Stimulated activated CD8-positive, alpha-beta memory T cell treated with anti-CD3 and anti-CD28 coated beads, Interleukin-12 subunit alpha, Interleukin-12 subunit beta, amount 100 ng/mL, for 4 hours (primary cell): ENCODE measurements at places on chromosomes 7 and 10.

DNA sequence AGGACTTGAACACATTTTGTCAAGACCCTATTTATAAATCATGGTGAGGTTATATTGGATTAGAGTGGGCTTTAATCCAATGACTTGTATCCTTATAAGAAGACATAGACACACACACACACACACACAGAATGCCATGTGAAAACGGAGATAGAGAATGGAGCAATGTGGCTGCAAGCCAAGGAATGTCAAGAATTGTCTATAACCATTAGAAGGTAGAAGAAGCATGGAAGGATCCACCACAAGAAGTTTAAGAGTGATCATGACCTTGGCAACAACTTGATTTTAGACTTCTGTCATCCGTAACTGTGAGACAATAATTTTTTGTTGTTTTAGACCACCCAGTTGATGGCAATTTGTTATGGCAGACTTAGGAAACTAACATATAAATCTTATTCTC, 514.2 kb downstream of the TFEC start:
- DNase-seq = no peak

DNA sequence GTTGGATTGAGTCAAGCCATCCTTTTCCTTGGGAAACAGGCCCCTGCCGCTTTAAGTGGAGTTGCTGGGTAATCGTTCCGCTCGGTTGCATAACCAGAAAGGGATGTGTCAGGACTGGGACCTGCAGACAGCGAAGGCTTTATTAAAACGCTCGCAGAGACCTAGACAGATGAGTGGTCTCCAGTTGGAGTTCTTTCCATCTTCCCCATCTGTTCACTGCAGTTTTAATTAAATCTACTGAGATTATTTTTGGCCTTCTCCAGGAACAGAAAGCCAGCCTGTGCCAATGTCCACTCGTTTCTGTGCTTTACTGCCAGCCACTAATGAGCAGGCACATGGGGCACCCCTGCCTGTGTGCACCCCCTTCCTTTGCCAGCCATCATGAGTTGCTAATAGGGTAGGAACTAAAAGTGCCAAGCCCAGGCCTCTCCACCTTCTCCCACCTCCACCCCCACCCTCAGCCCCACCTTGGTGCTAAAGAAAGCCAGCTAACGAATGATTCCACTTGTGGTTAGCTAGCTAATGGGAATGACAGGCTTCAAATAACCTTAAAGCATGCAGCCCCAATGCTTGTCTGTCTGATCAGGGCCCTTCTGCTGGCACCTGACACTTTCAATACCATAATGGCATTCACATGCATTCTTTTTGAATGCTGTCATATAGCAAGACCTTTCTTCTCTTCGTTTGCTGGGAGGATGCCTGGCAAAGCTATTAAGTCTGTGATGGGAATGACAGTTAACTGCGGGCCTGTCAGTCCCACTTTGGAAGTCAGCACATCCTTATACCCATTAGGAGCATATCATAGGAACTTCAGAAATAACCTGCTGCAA, 556.8 kb upstream of the GALNT17 start:
- no peak for DNase-seq

DNA sequence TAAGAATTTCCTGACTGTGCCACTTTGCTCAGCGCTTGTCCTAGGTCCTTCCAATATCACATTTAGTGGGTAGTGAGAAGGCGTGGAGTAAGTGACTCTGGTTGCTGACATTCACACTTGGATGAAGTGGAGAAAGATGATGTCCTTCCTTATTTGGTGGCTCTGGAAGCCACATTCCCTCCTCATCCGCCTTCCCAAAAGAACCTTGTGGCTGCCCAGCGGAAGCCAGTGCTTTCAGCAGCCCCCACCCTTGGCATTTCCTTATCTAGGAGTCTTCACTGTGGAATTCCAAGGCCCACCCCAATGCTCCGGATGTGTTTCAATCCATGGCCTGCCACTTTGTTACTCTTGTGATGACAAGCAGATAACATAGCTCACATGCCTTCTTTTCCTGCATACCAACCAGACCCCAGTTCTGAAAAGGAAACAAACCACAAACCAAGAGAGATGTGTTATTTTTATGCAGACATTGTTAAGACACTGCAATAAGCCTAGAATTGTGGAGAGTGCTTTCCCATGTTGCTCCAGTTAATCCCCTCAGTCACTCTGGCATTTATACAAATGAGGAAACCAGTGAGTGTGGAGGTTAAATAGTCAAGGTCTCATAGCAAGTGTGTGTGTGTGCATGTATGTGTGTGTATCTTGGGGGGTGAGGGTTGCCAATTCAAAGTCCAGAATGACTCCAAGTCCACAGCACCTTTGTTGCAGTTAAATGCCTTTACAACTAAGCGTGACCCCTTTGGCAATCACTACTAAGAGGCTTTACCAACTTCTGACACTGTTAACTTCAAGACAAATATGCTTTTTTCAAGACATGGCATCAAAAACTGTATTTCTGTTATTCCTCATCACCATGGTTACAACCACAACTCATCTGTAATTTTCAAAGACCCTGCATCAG, 10.3 kb upstream of the ANKRD1 start:
- DNase-seq = no peak

GRCh38 chr10:133125901-133126300, 34.1 kb upstream of the KNDC1 start:
- DNase-seq = no peak

DNA sequence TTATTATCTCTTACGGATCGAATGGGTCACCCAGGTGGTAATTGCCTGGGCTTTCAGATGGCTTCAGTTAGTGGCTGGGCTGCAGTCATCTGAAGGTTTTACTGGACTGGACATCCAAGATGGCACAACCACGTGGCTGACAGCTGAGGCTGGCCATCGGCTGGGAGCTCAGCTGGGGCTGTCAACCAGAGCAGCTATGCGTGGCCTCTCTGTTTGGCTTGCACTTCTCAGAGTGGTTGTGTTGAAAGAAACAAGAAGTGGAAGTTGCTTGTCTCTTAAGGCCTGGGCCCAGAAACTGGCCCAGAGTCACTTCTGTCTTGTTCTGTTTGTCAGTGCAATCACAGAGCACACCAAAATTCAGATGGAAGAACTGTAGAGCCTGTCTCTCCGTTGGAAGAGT, 5.7 kb upstream of the GDI2 start:
- DNase-seq = no peak
